Activated CD8-positive, alpha-beta memory T cell treated with anti-CD3 and anti-CD28 coated beads for 48 hours (primary cell): ENCODE measurements at places on chromosomes 11 and 22.

GRCh38 chr11:125925804-125926203 is 20.0 kb upstream of the VSIG10L2 start:
- DNase-seq = no peak

DNA sequence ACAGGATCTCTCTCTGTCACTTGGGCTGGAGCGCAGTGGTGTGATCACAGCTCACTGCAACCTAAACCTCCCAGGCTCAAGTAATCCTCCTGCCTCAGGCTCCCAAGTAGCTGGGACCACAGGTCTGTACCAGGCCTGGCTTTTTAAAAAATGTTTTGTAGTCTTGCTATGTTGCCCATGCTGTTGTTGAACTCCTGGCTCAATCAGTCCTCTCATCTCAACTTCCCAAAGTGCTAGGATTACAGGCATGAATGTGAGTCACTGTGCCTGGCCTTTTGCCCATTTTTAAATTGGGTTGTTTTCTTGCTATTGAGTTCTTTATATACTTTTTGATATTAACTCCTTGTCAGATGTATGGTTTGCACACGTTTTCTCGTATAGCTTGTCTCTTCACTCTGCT is 33.0 kb upstream of the PITPNB start:
- no peak for DNase-seq

DNA sequence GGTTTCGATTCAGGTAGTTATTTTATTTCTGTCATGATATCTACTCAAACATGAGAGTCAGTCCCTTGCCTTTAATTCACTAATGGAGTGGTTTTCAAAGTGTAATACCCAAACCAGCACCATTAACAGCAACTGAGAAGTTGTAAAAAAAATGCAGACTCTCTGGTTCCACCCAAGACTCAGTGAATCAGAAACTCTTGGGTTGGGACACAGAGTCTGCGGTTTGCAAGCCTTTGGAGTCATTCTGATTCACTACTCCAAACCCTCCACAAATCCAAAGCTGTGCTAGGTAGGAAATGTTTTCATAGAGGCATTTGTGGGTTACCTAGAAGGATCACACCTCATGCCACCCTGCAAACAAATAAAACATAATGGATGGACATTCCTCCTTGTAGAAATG is 340.1 kb downstream of the NTM start:
- no peak for DNase-seq

GRCh38 chr22:44578110-44578457 is 80.1 kb upstream of the RTL6 start:
- DNase-seq = no peak

DNA sequence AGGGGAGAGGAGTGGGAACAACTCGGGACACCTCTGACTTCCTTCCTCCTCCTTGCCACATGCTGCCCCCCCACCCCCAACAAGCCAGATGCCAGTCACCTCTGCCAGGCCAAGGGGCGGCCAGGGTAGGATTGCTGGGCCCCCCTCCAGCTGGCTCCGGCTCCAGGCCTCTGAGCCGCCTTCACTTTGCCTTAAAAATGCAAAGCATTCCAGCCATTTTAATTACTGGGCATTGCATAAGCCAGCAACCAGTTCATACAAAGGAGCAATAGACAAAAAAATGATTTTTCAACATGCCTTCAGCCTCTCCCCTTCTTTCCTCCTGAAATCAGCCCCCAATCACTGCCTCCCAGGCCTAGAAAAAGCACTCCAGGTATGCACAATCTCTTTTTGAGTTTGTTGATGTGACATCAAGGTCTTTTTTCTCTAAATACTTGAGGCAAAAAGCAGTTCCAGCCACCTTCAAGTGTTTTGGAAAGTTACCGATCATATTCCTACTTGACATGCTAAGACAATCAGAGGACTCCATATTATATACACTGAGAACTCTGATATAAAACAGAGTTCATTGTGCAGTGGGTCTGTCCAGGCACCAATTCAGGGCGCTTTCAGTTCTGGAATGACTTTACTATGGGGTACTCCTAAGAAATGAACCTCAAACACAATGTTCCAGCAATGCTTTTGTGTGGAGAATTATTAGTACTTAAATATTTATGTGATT is 12.4 kb upstream of the TIMP3 start:
- DNase-seq = no peak

GRCh38 chr22:34951212-34951611 is 114.7 kb upstream of the ISX start:
- DNase-seq = no peak

DNA sequence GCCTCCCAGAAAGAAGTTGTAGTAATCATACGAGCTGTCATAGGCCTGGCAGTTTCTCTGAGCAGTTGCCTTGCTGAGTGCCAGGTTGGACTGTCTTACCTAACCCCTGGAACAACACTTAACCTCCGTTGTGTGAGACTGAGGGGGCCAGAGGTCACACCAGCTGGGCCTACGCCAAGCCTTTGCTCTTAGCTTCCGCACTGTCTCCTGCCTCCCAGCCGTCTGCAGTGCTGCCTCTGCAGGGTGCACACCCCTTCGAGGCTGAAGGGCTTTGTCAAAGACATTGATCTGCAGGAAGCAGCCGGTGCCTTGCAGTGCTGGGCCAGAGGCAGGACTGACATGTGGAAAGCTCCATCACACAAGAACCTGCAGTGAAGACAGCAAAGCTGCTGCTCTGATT is 16.7 kb downstream of the TAB1 start:
- no peak for DNase-seq
